Foreskin keratinocyte (primary cell): ENCODE measurements at places on chromosomes 12 and 14.

DNA sequence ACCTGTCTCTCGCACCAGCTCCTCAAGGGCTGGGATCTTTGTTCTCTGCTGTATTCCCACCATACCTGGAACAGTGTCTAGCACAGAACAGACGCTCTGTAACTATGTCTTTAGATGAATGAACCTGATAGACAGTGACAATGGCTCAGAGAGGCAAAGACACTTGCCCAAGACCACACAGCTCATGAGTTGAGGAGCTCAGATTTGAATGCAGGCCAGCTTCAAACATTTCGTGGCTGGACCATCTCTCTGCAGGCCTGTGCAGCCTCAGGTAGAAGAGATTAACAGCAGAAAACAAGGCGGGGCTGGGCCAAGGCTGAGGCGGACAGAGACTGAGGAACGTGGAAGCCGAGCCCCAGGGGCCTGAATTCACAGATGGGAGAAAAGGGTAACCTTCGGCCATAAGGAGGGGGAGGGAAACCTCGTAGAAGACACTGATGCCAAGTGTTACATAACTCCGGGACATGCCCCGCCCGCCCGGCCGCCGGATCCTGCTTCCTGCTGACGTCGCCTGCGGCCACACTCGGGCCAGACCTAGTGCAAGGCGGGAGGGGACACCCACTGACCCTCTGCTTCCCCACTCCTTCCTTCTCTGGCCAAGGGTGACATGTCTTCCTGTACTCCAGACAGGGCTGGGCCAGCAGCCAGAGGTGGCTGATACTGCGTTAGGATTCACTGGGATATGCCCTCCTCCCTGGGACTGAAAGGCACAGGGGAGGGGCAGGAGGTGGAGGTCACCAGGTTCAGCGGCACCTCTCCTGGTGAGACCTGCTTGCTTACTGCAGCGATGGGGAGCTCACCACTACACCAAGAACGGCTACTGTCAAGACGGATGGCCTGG lies 86.8 kb downstream of the RFLNA start:
- DNase-seq = no peak

DNA sequence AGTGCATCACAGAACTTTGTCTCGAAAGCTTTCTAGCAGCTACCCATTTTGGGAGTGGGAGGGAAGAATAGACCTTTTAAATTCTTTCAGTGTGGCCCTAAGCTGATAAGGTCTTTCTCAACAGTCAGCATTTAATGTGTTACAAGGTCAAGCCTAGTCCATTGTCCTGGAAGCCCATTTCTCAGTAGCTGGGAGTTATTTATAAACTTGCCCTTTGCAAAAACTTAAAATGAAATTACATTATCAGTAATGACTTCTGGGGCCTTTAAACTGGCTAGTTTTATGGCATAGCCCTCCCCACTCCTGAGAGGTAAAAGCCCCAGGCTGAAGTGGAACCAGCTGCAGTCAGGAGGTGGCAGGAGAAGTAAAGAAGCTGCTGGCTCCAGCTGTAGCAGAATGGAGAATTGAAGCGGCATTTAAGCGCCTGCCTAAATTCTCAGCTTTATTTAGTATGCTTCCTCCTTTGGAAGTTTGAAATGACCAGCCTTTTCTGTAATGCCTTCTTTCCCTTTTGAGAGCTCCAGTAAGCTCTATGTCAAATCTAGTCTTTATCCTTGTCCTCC lies 12.4 kb downstream of the COPZ1 start:
- DNase-seq = no peak

- no peak for DNase-seq
Observed at GRCh38 chr12:102601621-102602020, 121.3 kb upstream of the IGF1 start.

GRCh38 chr14:23636317-23637211 lies at the start of gene DHRS2:
TSS of gene DHRS2 (plus strand) at chr14:23636364. CDS start at chr14:23638865, 2,501 bp downstream.
- DNase-seq = no peak
